ENCODE measurements at places on chromosomes 6 and 20.

GRCh38 chr6:150118203-150118602 is 24.6 kb upstream of the PPP1R14C start:
- no peak for DNase-seq

- DNase-seq: no peak
Measured at GRCh38 chr20:43477193-43477592, 19.5 kb downstream of the SRSF6 start.

DNA sequence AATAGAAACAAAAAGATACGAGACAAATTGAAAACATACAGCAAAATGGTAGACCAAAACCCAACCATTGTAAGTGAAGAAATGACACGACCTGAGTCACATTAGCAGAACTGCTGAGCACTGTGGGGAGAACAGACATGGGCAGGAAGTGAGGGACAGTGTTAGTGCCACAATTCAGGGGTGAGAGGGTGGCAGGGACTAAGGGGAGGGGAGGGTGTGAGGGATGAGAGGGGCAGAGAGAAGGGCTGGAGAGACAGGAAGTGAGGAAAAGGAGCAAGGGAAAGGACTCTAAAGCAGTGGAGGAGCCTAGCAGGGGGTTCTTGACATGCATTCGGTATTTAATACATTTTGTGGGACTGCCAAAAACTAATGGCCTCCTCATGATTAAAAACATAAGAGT is 45.0 kb upstream of the TRIM26 start:
- DNase-seq: no peak

- DNase-seq: no peak
Measured at GRCh38 chr6:6865611-6866010, 242.2 kb upstream of the RREB1 start.

DNA sequence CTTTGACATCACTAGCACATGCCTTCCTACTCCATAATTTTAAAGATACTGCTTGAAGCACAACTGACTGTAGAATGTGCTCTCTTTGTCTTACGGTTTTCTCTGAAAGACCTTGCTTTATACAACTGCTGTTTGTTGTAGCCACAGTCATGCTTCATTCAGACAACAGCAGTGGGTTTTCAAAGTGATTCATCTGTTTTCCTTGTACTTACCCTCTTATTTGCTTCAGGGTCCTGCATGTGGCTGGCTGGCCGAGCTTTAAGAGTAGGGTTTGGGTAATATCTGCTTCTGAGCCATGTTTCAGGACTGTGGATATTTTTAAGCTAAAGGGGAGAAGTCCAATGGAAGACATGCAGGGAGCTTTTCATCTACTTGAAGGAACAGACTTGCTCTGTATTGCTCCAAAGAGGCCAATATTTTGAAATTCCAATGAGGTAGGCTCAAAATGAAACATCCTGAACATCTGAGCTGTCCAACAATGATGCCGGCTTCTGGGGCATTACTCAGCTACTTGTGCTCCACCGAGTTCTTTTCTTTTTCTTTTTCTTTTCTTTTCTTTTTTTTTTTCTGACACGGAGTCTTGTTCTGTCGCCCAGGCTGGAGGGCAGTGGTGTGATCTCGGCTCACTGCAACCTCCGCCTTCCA is 160.2 kb upstream of the SGK1 start:
- DNase-seq: no peak

DNA sequence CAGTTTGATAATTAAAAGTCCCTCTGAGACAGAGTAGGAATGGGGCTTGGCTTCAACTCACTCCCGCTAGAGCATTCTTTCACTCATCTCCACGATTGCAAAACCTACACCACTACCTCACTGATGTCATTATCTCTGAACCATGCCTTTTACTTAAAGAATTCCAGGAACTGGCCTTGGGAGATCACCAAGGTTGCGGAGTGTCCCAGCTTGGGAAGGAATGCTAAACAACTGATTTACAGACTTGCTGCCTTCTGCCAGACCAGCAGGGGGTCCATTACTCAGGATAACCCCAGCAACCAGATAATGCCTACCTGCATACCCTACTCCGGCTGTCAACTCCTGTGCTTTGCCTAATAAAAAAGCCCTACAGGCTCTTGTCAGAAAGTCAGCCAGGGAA is 102.2 kb upstream of the RALGAPA2 start:
- DNase-seq: no peak

DNA sequence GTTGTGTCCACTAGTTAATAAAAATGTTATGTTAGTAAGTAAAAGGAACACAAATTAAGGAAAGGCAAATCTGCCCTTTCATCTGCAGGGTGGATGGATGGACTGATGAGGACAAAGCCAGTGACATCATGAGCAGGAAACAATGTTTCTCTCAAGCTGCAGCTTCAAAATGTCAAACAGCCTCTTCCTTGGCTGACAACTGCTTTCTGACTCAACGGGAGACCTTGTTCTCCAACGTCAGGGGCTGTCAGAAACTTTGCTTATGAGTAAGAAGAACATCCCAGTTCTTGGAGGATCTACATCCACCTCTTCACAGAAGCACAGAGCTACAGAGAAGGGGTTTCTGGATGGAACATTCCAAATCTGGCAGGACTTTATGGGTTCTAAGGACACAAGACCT is 6.0 kb downstream of the CST2 start:
- no peak for DNase-seq

GRCh38 chr6:33151050-33151449 is 41.2 kb downstream of the COL11A2 start:
- DNase-seq: no peak

DNA sequence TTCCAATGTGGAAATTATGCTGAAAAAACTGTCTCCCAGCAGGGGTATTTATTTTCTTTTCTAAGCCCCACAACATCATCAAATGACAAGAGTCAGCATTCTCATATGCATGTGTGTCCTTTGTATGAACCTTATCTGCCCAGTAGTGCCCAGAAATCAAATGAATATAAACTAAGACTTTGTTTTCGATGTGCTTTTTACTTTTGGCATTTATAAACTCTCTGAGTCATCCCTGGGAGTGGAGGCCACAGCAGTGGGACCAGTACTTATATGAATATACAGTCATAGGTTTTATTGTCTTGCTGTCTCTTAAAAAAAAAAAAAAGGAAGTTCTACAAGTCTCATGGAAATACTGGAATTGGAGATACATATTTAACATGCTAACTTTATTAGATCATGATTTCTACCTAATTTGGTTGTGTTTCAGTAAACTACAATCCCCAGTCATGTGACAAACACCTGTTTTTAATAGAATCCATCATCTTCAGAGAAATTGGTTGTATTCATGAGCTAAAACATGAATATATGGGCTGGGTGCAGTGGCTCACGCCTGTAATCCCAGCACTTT is 99.2 kb upstream of the TMEM181 start:
- DNase-seq: no peak

DNA sequence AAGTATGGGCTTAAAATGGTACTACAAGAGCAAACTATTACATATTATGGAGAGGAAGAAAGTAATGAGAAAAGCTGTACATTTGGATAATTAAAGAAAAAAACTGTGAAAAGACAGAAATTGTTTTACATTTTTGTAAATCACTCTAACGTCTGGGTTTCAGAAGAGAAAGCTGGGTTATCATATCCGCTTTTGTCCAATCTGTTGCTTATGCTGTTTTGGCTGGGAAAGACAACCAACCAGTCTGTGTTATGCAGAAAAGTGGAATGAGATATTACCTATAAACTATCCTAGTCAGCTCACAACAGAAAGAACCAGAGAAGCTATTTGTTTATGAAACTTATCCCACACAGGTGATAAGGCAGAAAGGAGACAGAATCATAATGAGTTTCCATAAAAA is 32.4 kb downstream of the REV3L start:
- no peak for DNase-seq

DNA sequence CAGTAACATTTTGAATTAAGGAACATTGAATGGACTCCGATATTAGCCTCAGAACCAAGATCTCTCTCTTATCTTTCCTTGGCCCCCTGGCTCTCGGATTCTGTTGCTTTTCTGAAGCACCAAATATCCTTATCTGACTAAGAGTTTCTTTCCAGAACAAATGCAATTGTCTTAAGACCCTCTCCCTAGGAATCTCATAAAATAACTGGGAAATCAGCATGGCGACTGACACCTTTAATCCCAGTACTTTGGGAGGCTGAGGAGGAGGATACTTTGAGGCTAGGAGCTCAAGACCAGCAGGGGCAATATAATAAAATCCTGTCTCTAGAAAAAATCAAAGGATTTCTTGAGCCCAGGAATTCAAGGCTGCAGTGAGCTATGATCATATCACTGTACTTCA is 984.5 kb downstream of the HACE1 start:
- no peak for DNase-seq

- DNase-seq: no peak
Measured at GRCh38 chr6:144777249-144777648, 492.1 kb downstream of the UTRN start.

- DNase-seq: no peak
Measured at GRCh38 chr20:19431906-19432305, 219.5 kb downstream of the SLC24A3 start.

- no peak for DNase-seq
Measured at GRCh38 chr20:36544134-36545018, 3.1 kb downstream of the MYL9 start.

DNA sequence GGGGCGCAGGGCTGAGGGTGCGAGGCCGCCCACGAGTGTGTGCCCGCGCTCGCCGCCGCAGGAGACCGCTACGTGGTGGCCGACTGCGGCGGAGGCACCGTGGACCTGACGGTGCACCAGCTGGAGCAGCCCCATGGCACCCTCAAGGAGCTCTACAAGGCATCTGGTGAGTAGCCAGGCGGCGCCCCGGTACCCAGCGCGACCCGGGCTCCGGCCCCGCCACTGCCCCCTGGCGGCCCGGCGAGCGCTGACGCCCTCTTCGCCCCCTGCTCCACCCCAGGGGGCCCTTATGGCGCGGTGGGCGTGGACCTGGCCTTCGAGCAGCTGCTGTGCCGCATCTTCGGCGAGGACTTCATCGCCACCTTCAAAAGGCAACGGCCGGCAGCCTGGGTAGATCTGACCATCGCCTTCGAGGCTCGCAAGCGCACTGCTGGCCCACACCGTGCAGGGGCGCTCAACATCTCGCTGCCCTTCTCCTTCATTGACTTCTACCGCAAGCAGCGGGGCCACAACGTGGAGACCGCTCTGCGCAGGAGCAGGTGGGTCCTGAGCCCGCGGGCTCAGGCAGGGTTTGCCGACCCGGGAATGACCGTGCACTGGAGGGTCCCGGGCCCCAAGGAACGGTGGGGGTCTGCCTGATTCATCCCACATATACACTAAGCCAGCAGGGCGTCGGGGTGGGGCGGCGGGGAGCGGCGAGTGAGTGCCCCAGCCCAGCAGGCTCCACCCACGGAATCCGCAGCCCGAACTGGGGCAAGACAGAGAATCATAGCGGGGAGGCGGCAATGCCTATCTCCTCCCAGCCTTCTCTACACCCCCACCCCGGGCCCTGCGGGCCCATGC is 17.4 kb downstream of the HSPA12B start:
- no peak for DNase-seq

- DNase-seq: no peak
Measured at GRCh38 chr6:151962246-151962846, 154.9 kb downstream of the ESR1 start.

DNA sequence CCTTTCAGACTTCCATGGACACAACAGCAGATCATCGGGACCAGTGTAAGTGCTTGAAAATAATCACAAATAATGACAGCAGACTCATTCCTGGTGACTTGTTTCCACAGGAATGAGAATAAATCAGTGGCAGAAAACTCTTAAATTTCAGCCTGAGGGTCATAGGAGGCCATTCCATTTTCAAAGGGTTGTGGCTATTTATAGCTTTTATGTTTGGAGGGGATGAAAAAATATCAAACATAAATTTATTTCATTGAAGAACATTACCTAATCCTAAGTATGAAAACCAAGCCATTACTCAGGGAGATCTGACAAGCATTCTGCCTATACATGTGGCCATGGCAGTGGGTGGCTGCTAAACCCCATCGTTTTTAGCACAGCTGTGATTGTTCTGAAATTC is 173.6 kb upstream of the CNR1 start:
- no peak for DNase-seq

GRCh38 chr6:25889877-25890853 is 16.1 kb upstream of the SLC17A3 start:
- DNase-seq: no peak

- no peak for DNase-seq
Measured at GRCh38 chr6:139371421-139372203, 2.8 kb downstream of the CITED2 start.

DNA sequence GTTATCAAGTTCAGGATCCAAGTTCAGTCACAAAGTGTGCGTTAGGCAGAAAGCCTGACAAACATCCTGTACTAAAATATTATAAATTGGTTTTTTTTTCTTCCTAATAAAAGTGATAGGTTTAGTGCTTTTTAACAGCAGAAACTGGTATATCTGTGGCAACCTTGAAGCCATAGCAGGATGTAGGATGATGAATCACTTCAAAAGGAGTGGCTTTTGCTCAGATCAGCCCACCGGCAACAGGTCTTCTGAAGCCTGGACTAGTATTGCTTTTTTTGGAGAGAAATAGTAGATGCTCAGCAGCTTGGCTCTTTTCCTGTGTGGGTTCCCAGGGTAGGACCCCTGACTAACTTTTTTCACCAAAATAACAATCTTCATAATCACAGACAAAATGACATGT is 190.8 kb downstream of the EPM2A start:
- DNase-seq: no peak

- no peak for DNase-seq
Measured at GRCh38 chr6:125717120-125717731, 32.2 kb upstream of the HEY2 start.

- no peak for DNase-seq
Measured at GRCh38 chr6:85464722-85465150, 14.9 kb downstream of the NT5E start.
